Epithelial cell of umbilical artery (primary cell): ENCODE measurements at places on chromosomes 4 and X. TPM values are rescaled to one million over a fixed set of nuclear protein-coding genes. Genes with fewer than 3 reads are reported as not detected.

The F8 gene
- 0.97 and 1.5 TPM in 2 replicates for total RNA-seq

The WDR17 gene
- 0.15 and 0.32 TPM in 2 replicates for total RNA-seq

The SOWAHB gene
- not detected in 2 replicates for total RNA-seq

The ING2 gene
- total RNA-seq, result 7.9 and 8.4 TPM in 2 replicates

The STK26 gene
- 9.4 and 16.9 TPM in 2 replicates for total RNA-seq

The HSD17B13 gene
- total RNA-seq, result not detected in 2 replicates

The TCP11X2 gene
- not detected in 2 replicates for total RNA-seq

The LSM6 gene
- total RNA-seq, result 44.2 and 77.1 TPM in 2 replicates

The TIGD4 gene
- 0.30 and 0.32 TPM in 2 replicates for total RNA-seq

The FAT1 gene
- 6.5 and 14.9 TPM in 2 replicates for total RNA-seq

The ZNF711 gene
- 2.9 and 3.5 TPM in 2 replicates for total RNA-seq

The MAGEE2 gene
- not detected in 2 replicates for total RNA-seq

The P2RY8 gene
- not detected in 2 replicates for total RNA-seq

The IQCM gene
- total RNA-seq, result not detected in 2 replicates

The HGFAC gene
- under 0.01 and 0.91 TPM in 2 replicates for total RNA-seq

The UGT2B10 gene
- total RNA-seq, result not detected in 2 replicates
